DMS79 (cell line): ENCODE measurements at places on chromosomes 16 and 17.
A peak's percentile ranks its signal among the peaks of the same experiment; 100 is the strongest.

GRCh38 chr17:16417896-16418684 is 2.7 kb downstream of the TRPV2 start:
- DNase-seq = no peak

DNA sequence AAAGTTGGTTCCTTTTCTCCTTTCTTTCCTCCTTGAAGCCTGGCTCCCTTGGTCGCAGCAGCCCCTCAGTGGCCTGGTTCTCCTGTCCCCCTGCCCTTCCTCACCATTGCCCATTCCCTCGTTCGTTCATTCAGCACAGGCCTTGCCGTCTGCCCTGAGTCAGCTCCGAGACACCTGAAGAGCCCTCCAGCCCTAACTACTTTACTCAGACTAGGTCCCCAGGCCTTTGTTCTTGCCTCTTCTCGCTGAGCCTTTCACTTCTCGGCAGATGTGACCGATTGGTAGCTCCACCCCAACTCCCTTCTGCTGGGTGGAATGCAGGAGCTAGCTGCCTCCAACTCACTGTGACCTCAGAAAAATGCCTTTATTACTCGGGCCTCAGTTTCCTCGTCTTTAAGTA is 7.0 kb upstream of the ADAM11 start:
- peak; percentile 52 for DNase-seq

DNA sequence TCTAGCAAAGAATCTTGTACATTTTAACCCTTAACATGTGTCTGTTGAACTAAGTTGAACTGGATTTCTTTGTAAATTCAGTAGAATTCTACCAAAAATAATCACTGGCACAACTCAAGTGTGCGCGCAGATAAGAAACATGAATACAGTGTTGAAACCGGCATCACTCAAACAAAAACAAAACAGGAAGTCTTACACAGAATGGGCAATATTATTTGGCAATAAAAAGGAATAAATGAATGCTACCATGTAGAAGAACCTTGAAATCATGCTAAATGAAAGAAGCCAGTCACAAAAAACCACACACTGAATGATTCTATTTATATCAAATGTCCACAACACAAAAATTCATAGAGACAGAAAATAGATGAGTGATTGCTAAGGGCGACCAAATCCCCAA is 102.9 kb upstream of the ZFHX3 start:
- DNase-seq = no peak

DNA sequence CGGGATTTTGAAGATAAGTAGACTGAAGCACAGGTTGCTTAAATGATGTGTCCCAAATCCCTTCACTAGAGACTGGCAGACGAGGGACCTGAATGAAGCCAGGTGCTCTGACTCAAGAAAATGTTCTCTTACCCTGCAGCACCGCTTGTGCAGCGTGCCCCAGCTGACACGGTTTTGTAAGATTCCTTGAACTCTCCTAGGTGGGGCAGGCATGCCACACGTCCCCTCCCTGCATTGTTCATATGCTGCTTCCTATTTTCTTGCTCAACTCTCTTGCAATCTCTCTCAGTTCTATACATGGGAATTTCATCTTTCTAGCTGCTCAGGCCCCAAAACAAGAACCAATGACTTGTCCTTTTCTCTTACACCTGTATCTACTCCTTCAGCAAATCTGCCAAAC is 22.1 kb upstream of the HNF1B start:
- DNase-seq = no peak

GRCh38 chr17:20784100-20784665 is 204.7 kb downstream of the CDRT15L2 start:
- DNase-seq = no peak

DNA sequence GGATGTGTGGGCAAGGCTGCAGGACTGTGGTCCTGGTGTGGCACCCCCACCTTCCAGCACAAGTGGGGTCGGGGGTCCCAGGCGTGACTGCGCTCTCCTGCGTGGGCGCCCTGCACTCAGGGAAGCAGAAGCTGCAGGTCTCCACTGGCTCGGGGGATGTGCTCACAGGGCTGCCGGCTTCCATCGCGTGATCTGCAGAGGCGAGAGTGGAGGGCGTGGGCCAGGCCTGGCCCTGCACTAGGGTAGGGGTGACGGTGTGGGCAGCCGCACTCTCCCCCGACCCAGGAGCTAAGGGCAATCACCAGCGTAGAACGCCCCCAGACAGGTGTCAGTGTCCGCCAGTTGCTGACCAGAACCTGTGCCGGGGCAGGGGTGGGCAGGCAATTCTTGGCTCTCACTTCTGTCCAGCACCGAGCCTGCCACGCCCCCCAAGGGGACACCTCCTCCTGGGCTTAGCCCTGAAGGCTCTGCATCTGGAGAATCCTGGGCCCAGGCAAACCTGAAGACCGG is 32.3 kb downstream of the TNFRSF13B start:
- no peak for DNase-seq
